ENCODE measurements at places on chromosomes 1 and 21. TPM values are rescaled to one million over a fixed set of nuclear protein-coding genes. Genes with fewer than 3 reads are reported as not detected.

DNA sequence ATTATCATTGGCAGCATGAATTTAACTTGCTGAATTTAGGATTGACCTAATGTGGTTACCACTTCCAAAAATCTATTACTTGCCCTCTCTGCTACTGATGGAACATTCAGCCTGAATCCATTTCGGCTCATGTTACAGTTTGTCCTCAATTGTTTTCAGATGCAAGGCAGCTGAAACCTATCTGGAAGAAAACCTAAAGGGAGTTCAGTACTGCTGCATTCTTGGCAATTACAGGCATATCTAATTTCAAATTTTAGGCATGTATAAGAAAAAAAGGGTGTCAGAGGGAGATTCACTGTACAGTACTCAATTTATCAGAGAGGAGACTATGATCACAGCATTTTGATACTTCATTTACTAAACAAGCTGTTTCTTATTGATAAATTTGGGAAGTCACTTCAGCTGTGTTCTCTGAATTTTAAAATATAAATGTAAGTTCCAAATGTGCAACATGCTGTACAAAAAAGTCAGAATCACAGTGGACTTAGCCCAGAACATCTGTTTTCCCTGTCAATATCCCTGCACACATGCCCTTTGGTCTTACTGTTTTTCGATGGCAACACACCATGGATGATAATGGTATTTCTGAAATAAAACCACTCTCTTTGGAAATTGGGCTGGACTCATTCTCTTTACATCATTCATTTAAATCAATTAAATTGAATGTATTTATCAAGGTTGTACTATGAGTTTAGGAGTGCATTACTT is 651.6 kb upstream of the ADGRL4 start:
- no peaks in the 10 kb centered on the region for H3K4me1 ChIP-seq
- no peaks in the 10 kb centered on the region for H3K36me3 ChIP-seq
- no peaks in the 10 kb centered on the region for H3K27me3 ChIP-seq
- no peak for DNase-seq

Gene DMBX1
- total RNA-seq: 0.05 TPM

Gene TRIM46
- total RNA-seq: 6.3 TPM

DNA sequence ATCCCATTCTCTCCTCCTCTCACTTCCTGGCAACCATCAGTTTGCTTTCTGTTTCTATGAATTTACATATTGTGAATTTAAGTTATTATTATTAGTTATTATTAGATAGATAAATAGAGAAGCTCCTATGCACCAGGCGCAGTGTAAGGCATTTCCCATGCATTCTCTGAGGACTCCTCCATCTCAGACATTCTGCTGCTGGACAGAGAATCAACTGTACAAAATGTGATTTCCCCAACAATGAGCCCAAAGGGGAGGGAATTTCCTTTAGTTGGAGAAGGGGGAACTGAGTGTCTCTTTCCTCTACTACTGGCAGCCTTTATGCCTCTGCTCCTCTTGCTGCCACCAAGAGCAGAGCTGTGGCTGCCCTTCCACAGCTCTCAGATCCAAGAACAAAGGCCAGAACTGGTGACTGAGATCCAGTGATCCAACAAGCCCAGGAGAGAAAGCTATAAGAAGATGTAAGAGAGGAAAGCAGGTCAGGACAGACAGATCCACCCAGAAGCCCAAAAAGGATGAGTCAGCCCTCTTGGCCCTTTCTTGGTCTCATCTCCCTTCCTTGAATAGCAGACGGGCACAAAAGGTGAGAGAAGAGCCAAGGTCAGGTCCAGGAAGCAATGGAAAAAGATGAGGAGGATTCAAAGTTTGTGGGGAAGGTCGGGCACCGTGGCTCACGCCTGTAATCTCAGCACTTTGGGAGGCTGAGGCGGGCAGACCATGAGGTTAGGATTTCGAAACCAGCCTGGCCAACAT is 3.5 kb upstream of the IVL start:
- no peak overlapping the region for H3K27ac ChIP-seq
- H3K36me3 ChIP-seq: no peaks in the 10 kb centered on the region
- DNase-seq: no peak
- peaks cover 6% of the 10 kb centered on the region for H3K4me1 ChIP-seq
- no peak overlapping the region for H3K4me3 ChIP-seq

DNA sequence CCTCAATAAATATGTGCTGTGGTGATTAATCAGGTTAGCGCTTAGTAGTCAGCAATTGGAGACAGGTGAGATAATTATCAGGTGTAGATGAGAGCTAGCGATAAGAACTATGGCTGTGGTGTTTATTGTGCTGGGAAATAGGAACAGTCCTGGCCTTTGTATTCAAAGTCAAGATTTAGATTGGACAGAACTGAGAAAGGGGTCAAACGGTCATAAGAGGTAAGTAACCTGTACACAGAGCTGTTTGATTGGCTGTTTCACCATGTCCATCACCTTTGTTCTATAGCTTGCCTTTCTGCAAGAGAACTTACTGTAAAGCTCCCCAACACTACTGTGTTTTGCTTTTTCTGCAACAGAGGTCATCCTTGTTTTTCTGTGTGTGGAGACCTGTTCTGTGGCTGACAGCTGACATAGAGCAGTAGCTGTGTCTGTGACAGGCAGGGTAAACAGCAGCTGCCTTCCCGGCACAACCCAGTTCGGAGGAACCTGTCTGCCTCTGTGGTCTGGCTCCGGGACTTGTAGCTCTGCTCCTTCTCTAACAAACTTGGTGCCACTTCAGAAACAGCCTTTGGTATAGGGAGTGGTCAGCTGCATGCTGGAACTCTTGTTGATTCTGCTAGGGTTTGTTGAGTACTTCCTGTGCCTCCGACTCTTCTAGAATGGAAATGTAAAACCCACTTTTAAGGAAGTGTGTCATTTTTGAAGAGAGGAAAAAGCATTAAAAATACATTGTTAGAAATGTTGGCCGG is 21.1 kb upstream of the CDC42 start:
- peak overlapping the region; percentile 56 for H3K4me3 ChIP-seq
- no peaks in the 10 kb centered on the region for H3K27me3 ChIP-seq
- H3K4me1 ChIP-seq: peaks cover 61% of the 10 kb centered on the region
- DNase-seq: peak; percentile 74
- peaks cover 2% of the 10 kb centered on the region for H3K36me3 ChIP-seq

Gene SLAMF7
- 40.3 TPM for total RNA-seq

Gene CRB1
- 0.09 TPM for total RNA-seq

DNA sequence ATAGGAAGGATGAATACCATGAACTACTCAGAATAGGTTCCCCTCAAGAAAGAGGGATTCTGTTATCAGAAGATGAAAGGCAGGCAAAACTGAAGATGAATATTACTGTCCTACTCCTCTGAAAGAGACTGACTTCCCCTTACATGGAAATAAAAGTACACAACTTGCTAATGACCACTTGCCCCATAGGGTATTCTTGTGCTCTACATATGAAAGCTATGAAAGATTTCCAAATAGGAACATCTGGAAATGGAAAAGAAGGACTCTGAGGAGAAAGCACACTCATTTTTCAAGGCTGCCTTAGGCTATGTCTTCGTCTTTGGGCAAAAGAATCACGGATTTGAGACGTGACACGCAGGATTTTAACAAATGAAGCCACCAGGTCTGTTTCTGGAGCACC is 170.1 kb upstream of the DAB1 start:
- no peak for DNase-seq
- H3K27me3 ChIP-seq: peaks cover 2% of the 10 kb centered on the region
- H3K4me1 ChIP-seq: no peaks in the 10 kb centered on the region
- H3K36me3 ChIP-seq: no peaks in the 10 kb centered on the region

All from activated CD4-positive, alpha-beta T cell treated with anti-CD3 and anti-CD28 coated beads for 36 hours (primary cell).